ENCODE measurements at places on chromosomes 7 and 10.

GRCh38 chr7:101659706-101660105, 30.6 kb upstream of the MYL10 start:
- DNase-seq, result no peak

DNA sequence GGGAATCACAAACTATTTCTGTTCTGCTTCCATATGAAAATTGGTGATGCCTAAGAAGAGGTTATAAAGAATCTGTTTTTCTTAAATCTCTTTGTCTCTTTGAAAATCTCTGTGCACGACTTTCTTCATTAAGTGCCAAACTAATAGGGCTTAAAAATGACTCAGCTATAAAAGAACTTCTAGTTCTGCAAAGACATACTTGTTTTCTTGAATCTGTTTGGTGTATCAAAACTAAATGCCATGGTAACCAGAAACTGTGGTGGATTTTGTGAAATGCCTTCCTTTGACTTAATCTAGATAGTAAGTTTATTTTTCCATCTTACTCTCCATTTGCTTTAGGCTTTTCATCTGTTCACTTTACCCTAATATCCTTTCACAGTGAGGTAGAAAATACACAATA, 417.8 kb downstream of the PARD3 start:
- no peak for DNase-seq

- DNase-seq, result no peak
These were observed 12.9 kb downstream of the COL17A1 start for GRCh38 chr10:104072786-104073185.

DNA sequence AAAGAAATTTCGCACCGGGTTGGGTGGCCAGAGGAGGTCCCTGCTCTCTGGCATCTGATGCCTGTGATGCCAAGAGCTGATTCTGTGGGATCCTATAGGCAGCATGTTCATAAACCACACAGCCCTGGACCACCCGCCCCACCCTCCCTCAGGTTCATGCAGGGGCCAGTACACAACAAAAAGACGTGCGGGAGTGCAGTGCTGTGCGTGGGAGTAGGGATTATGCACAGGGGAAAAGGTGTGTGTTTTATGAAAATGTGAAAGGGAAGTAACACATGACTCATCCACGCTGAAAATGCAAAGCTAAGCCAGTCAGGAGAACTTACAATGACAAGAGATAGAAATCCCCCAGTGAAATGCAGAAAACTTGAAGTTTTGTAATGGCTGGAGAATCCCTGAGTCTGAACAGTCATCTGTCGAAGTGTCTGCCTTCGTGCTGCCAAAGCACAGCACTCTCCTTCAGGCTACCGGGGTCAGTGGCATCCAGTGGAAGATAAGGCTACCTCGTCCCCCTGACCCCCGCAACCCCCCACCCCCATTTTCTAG, 1.1 kb downstream of the KIAA1217 start:
- DNase-seq, result peak; percentile 39

DNA sequence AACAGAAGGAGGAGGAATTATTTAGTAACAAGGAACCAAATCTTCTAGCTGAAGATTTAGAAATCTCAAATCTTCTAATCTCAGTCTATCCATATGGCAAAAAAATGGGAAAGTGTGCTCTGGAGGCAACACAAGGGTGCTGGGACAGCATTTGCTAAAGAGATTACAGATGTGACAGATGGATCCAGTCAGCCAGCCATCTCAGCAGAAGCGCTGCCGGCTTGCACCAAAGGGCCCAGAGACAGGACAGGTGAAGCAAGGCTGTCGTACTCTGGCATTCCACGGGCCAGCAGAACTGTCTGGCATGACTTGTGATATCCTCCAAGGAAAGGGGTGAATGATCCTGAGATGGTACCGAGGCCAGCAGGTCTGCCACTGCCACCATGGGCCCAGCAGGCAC, 45.7 kb upstream of the GJD4 start:
- DNase-seq, result no peak

DNA sequence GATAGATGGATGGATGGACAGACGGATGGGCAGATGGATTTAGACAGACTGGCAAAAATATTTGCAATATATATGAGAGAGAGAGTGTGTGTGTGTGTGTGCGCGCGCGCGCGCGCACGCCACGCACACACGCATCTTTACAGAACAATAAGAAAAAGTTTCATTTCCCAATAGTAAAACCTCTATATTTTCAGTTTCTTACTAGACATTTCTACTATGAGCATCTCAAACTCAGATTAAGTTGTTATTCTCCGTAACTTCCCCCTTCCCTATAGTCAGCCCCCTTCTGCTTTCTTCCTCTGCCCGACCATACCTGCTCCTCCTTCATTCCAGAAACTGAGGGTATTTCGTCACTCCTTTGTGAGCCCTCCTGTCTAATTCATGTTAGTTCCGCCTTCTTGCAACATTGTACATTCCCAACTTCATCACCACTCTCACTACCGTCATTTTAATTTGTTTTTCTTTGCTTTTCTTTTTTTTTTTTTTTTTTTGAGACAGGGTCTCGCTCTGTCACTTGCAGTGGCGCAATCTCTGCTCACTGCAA, 154.4 kb upstream of the SH2B2 start:
- DNase-seq, result no peak

GRCh38 chr7:149161241-149161848, 14.1 kb downstream of the ZNF398 start:
- no peak for DNase-seq

DNA sequence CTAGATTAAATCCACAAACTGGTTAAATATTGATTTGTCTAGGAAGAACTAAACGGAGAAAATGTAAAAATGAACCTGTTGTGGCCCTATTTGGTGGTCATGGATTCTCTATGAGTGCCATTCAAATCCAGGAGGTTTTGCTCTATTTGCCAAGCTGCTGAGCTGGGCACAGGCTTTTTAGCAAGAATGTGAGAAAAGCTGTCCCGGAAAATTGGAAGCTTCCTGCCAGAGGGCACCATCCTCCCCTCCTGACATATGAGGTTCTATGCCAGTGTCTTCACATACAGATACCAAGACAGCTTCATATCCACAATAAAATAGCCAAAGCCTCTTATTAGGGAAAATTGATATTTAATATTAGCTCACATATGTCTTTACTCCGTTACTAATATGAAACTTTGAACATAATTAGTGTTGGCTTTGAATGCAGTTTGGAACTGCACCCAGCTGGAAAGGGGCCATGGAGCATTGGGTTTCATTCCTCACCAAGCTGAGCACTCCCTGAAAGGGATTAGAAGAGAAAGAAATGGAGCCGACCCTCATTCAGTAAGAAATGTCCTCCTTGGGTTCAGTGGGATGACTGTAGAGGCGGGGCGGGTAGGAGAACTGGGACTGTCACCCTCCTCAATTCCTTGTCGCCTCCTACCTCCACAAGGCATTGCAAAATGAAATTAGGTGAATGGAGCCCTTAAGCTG, 47.8 kb downstream of the NRCAM start:
- DNase-seq, result no peak

DNA sequence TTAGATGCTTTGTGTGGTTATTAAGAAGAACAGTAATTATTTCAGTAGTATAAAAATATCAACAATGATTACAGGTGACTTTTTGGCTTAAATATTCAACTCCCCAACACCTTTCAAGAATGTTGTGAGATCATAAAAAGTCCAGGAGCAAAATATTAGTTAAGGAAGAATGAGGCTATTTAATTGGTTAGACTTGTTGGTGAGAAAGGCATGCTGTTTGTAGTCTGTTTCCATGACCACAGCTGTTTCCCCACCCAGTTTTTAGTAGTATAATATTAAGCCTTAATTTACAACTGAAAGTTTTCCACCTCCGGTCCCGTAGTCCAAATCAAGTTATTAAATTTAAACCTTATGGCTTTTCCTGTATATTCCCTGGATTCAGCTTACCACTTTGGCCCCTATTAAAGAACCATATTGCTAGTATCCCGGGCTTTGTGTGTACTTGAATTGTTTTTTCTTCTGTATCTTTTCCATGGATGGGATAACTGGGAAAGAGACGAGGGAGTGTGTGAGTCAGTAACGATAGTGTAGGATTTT, 133.3 kb downstream of the CELF2 start:
- DNase-seq, result no peak

- no peak for DNase-seq
These were observed 21.9 kb upstream of the CPN1 start for GRCh38 chr10:100103581-100103980.

GRCh38 chr10:117001144-117001543, 3.8 kb downstream of the SHTN1 start:
- DNase-seq, result no peak

DNA sequence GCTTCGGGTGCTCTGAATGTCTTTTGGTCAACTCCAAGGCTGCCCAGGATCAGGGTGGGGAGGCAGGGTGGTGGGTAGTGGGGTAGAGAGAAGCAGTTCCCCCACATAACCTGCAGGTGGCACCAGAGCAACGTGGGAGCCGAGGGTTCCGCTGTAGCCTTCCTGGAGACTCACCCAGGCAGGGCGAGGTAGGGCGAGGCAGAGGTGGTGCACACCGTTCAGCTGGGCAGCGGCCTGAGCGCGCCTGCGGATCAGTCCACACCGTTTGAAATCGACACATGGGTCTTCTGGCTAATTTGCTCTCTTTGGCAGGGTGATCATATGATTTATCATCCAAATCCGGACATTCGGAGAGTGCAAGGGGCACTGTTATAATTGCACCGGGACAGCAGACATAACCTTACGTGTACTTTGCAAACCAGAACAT, 41.4 kb upstream of the MAP3K8 start:
- peak; percentile 79 for DNase-seq

DNA sequence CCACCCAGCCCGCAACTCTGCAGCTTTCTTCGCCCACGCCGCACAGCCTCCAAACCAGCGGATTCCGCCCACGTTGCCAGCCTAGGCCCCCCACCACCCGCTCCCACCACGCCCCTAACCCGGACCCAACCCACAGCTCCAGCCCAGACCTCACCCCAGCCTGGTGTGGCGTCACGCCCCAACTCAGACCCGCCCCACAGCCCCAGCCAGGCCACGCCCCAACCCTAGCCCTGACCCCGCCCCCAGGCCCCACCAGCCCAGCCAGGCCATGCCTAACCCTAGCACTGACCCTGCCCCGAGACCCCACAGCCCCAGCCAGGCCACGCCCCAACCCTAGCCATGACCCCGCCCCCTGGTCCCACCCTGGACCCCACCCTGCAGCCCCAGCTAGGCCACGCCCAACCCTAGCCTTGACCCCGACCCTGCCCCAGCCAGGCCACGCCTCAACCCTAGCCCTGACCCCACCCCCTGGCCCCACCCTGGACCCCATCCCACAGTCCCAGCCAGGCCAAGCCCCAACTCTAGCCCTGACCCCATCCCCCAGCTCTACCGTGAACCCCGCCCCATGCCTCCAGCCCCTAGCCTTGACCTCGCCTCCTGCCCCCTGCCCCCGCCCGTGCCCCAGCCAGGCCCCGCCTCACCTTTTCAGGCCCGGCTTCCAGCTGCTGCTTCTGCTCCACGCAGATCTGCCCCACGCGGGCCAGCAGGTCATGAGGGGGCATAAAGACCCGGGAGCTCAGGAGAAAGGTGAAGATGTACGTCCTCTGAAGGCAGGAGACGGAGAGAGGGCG, 64.0 kb downstream of the RASGEF1A start:
- DNase-seq, result peak; percentile 89

- DNase-seq, result no peak
These were observed 35.2 kb downstream of the UBTD1 start for GRCh38 chr10:97533888-97534287.

DNA sequence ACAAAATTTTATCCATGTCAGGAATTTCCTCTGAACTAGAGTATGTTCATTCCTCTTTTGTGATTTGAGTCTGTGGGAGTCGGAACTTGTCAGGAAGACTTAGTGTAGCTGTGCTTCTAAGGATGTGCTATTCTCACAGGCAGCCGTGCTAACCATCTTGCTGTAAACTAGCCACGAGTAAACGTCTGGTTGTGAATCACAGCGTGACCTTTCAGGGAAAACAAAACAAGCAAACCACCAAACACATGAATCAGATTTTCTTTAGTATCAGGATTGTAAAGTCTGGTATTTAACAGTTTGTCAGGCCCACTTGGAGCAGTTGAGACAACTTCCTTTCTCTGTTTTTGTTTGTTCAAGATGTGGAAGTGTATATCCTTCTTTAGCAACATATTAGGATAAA, 32.0 kb downstream of the AUTS2 start:
- DNase-seq, result no peak

DNA sequence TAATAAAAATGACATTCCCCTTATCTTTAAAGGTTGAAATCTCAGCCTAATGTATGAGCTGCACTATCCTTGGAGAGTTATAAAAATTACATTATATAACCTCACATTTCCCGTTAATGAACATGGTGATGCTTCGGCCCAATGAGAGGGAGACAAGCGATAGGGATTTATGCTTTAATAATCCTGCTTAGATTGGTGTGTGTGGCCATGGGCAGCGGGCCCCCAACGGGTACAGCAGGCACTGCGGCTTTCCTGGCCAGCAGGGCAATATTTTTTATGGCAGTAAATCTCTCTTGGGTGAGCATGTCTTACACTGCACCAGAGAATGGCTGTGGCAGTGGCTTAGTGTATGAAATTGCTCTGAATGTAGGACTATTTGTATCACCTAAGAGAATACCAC, 246.3 kb downstream of the GFRA1 start:
- DNase-seq, result no peak
